NCI-H1105 (cell line): ENCODE measurements at places on chromosomes 1 and 21.

DNA sequence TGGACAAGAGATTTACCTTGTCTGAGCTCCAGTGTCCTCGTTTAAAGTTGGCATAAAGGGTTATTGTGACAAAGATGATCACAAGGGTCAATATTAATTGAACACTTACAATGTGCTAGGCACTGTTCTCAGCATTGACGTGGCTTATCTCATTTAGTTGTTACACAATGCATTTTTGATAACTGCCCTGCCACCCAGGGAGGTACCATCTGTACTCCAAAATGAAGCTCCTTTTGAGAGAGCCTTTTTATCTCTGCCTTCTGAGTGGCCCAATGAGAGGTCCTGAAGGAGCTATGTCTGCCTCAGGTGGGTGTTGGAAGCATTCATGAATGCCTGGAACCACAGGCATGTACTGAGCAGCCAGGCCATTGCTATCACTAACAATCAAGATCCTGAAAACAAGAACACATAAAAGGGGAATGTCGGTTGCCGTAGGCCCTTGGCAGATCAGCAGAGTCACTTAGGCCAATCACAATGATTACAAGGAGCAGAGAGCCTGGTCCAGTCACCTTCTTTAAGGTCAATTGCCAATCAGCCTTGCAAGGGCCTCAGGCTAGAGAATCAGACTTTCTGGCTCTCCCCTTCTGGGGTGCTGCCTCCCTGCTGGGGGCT lies 78.5 kb downstream of the NMNAT2 start:
- no peak for DNase-seq

DNA sequence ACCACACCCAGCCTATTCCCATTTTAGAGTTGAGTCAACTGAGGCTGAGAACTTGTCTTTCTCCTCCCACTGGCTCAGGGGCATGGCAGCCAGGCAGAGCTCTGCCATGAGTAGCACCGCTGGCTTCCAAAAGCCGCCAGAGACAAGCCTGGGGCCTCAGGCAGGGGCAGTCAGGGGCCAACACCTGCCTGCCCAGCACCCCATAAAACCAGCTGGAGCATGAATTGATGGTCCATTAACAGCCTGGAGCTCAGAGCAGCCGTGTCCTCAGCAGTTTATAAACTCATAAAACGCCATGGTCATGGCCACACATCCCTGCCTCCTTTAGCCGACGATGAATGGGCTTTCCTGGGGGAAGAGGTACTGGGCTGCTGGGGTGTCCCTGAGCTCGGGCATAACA lies 50.6 kb upstream of the PAX7 start:
- DNase-seq, result no peak

- no peak for DNase-seq
These were observed 25.0 kb downstream of the SDC3 start for GRCh38 chr1:30883389-30884172.

DNA sequence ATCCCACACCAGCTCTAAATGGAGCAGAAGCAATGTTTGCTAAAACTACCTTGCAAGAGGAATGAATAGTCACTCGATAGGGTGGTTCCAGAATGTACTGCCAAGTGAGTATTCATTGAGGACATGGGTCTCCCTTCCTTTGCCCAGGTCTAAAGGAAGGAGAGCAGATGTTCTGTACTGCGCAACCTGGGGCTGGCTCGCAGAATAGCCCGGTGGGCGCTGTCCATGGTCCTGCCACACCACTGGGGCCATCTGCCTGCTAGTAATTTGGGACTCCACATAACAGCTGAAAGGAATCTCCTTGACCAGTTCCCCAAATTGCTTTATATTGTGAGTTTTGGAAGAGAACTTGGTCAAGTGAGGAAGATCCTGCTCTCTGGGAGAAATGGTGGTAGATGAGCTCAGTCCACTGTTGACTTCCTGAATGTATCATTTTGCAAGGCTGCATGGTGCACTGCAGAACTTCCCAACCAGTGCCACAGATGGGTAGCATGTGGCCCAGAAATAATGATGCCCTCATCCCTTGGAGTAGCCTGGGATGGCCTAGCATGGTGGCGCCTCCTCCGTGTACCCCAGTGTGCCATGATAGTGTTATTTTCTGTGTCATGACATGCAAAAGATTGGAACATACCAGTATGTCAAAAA lies 5.7 kb downstream of the SLC6A17 start:
- no peak for DNase-seq

- DNase-seq, result peak; percentile 37
These were observed 8.2 kb downstream of the HAPLN2 start for GRCh38 chr1:156627313-156627880.

DNA sequence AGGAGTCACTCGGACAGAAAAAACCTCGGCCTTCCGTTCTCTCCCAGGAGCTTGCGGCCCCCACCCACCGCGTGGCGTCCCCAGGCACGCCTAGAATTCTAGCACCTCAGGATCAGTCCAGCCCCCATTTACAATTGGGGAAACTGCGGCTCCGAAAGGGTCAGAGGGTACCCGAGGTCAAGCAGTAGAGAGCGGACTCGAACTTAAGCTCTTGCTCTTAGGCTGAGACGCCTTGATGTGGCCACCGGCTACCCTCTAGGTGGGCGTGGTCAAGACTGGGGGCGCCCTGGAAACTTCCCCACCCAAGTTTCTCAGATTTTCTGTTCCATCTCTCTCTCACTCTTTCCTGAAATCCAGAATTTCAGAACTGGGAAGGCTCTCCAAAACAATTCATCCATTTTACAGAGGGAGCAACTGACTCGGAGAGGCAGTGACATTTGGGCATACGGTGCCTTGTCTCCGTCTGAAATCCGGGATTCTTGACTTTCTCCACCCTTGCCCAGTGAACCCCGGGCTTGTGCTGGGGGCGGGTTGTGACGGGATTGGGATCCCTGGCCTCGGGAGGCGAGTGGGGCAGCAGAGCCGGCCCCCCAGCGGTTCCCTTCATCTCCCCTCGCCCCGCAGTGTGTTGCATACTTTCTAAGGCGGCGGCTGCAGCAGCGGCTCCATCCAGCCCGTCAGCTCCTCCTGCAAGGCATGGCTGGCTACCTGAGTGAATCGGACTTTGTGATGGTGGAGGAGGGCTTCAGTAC lies 777 bp downstream of the AZIN2 start:
- DNase-seq, result no peak

DNA sequence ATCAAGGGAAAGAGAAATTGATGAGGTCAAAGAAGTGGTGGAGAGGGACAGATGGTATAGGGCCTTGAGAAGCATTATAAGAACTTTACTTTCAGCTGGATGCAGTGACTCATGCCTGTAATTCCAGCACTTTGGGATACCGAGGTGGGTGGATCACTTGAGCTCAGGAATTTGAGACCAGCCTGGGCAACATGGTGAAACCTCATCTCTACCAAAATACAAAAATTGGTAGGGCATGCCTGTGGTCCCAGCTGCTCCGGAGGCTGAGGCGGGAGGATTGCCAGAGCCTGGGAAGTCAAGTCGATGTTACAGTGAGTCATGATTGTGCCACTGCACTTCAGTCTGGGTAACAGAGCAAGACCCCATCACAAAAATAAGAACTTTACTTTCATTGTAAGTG lies 5.7 kb downstream of the TMEM50A start:
- DNase-seq, result no peak

DNA sequence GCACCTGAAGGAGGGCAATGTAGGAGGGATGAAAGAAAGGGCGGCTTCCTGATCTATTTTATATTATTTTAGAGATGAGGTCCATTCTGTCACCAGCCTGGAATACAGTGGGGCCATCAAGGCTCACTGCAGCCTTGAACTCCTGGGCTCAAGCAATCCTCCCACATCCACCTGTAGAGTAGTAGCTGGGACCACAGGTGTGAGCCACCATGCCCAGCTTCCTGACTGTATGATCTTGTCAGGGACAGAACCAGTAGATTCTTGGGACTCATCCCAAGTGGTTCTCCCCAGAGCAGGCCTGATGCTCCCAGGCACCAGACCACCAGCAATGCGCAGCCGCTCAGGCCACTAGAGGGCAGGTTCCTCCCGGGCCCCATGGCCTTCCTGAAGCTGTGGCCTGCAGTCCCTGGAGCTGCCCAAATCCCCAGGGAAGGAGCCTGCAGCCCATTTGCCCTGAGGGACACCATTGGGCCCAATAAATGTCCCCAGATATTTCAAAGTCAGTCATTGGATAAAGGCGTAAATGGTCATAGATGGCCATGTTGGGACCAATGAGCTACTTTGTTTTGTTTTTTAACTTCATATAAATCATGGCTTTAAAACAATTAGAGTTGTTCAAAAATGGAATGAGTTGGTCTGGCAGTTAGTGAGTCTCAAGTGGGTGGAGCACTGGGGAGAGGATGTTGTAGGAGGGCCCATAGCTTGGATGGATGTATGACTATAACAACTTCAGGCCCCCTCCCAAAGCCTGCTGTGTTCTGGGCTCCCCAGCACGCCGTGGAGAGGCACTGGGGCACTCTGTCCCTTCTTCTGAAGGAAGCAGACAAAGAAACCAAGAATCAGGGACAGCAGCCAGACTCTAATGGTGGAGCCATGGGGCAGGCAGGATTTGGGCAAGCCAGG lies 44.7 kb upstream of the GOLT1A start:
- peak; percentile 33 for DNase-seq

DNA sequence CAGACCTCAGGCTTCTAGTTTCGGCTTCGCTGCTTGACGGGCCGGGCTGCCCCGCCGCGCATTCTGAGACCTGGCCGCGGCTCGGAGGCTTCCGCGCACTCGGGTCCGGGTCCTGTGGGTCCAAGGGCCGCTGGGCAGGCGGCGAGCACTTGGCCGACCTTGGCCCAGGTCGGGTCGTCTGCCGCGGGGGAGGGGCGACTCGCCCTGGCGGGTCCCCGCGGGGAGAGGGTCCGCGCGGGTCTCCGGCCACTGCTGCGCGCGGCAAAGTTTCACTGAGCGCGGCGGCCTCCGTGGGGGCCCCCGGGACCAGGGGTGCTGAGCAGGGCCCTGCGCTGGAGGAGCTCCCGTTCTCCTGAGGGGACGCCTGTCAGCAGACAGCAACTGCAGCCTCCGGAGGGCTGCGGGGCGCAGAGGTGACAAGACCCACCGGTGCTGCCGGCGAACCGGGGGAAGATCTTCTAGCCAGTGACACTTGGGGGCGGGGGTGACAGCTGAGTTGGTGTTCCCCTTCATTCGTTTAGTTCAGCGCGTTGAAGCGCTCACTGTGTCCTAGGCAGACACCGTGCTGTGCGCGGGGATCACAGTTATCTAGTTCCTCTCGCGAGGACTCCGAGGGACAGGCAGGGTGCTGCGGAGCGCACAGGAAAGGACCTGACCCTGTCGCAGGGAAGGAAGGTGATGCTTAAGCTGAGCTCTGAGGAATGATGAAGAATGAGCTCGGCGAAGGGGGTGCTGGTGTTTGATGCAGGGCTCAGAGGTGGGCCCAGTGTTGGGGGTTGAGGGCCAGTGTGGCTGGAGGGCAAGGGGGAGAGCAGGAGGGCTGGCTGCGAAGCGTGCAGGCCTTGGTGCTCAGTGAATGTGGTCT lies 725 bp downstream of the MTFR1L start:
- DNase-seq, result no peak

DNA sequence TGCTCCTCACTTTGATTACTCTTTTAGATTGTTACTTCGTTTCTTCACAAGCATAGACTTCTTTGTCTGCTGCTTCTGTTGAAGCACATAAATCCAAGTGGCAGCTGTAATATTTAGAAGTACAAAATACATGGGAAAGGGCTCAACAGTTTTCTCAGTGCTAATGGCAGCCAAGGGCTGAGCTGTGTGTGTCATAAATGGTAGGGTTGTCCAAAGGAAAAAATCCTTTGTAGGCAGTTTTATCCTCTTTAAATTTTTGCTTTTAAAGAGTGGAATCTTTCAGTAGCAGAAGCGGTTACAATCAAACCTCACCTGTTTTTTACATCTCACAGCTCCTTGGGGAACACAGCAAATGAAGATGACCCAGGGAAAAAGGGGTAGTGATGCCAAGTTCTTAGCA lies 650.8 kb downstream of the PLPP3 start:
- DNase-seq, result no peak

DNA sequence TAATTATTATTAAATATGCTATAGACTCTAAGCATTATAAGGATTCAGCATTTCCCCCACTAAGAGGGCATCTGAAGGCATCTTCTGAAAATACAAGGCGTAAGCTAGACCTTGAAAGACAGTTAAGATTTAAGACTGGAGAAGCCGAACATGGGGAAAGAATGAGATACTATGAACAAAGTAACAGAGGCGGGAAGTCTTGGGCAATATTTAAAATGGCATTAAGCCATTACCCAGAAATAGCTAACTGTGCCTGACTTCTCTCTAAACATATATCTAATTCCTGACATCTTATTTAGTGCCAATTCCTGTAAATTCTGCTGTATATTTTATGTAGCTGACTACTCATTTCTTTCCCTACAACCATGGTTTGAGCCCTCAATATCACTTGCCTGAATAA lies 20.9 kb downstream of the DPH5 start:
- no peak for DNase-seq

- DNase-seq, result no peak
These were observed 207.2 kb upstream of the C21orf91 start for GRCh38 chr21:18026359-18026758.

DNA sequence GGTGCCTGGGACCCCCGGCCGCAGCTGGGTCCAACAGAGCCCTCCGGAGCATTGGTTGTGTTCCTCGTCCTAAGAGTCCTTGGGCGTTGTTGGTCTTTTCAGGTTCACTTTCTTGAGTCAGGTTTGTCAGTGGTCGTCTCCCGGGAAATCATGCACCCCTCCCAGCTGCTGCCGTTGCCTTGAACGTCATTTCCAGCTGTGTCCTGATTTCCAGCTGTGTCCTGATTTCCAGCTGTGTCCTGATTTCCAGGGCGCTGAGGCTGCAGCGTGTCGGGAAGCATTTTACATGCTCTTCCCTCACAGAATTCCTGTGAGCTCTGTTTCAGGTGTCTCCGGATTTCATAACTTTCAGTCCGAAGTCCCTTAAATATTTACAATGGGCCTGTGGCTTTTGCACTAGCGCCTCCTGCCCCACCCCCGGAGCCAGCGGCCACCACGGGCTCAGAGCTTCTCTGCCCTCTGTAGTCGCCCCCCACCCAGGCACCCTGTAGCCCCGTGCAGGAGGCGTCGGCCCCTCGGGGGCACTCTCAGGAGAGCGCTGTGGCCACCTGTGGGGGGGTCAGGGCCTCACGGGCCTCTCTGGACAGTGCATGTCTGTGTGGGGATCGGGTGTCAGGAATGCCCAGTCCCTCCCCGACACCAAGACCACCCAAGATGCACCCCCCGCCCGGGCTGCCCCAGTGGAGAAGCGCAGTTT lies 66.7 kb downstream of the COL18A1 start:
- DNase-seq, result no peak

DNA sequence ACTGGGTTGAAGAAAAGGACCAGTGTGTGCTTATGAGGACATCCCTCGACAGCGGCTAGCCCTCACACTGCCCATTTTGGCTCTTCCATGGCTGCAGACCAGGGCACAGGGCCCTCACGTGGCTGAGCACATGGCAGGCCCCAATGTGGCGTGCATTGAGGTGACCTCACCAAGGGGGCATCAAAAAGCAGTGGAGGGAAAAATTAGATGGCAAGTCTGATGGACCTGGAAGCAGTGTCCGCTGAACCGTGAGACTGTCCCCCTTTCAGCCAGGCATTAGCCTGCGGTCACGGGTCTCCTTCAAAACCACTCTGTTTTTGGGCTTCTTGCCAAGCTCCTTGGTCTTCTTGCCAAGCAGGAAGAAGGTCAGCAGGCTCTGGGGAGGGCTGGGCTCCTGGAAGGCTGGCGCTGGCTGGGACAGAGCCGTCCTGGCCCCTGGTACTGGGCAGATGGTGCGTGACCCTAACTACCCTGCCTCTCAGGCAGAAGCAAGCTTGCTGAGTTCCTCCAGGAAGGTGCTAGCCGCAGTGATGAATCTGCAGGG lies 30.8 kb downstream of the TRIM67 start:
- DNase-seq, result peak; percentile 19

- DNase-seq, result no peak
These were observed 183.6 kb upstream of the UBE2U start for GRCh38 chr1:64019818-64020217.

GRCh38 chr1:41467673-41468072 lies 16.8 kb downstream of the EDN2 start:
- no peak for DNase-seq
